ENCODE measurements at places on chromosomes 4 and X. TPM values are rescaled to one million over a fixed set of nuclear protein-coding genes. Genes with fewer than 3 reads are reported as not detected.

The OCRL gene
- polyA plus RNA-seq, result 29.6 TPM

The NAP1L2 gene
- not detected for polyA plus RNA-seq

The GCNA gene
- 1.2 TPM for polyA plus RNA-seq

The DGAT2L6 gene
- polyA plus RNA-seq, result not detected

The STARD8 gene
- 1.6 TPM for polyA plus RNA-seq

The ZIC3 gene
- not detected for polyA plus RNA-seq

The CDS1 gene
- 0.06 TPM for polyA plus RNA-seq

The SMIM31 gene
- not detected for polyA plus RNA-seq

The VGLL1 gene
- not detected for polyA plus RNA-seq

The GPR101 gene
- not detected for polyA plus RNA-seq

The CT47B1 gene
- polyA plus RNA-seq, result not detected

The NEIL3 gene
- polyA plus RNA-seq, result 3.7 TPM

The CYBB gene
- polyA plus RNA-seq, result 0.02 TPM

The NR0B1 gene
- 0.12 TPM for polyA plus RNA-seq

The TCP11X2 gene
- not detected for polyA plus RNA-seq

The RBMXL3 gene
- not detected for polyA plus RNA-seq

The PTCHD1 gene
- not detected for polyA plus RNA-seq

The GTPBP6 gene
- polyA plus RNA-seq, result 20.4 TPM

The NHSL2 gene
- 3.1 TPM for polyA plus RNA-seq

The NWD2 gene
- not detected for polyA plus RNA-seq

The CT45A2 gene
- not detected for polyA plus RNA-seq

The NSDHL gene
- 19.6 TPM for polyA plus RNA-seq

The MXRA5 gene
- 25.9 TPM for polyA plus RNA-seq

The TEC gene
- polyA plus RNA-seq, result 0.21 TPM

The TAF1 gene
- polyA plus RNA-seq, result 16.7 TPM

The RADX gene
- polyA plus RNA-seq, result 1.0 TPM

All from AG04450 (cell line).